ENCODE measurements at places on chromosomes 3 and 15.

DNA sequence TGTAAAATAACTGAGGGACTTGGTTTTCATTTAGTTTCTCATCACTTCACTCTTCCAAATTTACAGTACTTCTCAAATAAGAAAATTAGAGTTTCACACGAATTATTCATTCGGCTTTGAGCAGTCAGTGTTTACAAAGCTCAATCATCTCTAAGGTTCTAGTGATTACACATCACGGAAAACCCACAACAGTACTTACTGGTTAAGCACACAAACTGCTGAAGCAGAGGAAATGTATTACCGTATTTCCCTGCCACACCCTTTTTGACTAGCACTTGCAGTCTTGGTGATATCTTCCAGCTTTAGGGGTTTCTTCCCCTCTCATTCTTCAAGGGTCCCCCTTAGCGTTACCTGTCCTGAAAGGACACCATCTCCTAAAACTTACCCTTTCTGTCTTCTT, 164.8 kb upstream of the CDIN1 start:
- DNase-seq = no peak

- no peak for DNase-seq
Observed at GRCh38 chr3:36812240-36812639, 47.9 kb upstream of the DCLK3 start.

DNA sequence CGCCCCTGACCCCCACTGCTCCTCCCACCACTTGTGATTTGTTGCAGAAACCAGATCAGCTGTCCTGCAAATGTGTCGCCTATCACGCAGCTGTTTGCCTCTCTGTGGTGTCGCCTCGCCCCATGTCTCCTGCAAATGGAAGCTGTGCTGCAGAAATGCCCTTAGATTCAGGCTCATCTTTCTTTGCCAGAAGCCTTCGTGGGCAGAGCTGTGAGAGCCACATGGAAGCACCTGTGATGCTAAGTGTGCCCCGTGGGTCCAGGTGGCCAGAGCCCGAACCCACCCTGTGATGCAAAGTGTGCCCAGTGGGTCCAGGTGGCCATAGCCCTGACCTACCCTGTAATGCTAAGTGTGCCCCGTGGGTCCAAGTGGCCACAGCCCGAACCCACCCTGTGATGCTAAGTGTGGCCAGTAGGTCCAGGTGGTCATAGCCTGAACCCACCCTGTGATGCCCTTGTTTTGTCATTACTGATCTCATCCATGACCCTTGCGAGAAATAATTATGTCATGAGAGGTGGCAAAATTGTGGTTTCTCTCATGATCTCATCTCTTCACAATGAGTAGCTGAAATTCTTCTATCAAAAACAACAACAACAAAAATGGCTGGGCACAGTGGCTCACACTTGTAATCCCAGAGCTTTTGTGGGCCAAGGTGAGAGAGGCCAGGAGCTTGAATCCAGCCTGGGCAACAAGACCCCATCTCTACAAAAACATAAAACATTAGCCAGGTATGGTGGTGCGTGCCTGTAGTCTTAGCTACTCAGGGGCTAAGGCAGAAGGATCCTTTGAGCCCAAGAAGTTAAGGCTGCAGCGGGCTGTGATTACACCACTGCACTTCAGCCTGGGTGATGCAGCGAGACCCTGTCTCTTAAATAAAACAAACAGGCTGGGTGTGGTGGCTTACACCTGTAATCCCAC, 187.4 kb downstream of the GOLGA6L6 start:
- peak; percentile 13 for DNase-seq

- DNase-seq = no peak
Observed at GRCh38 chr3:104385421-104385820, 981.3 kb upstream of the ALCAM start.

All from CD4-positive, alpha-beta T cell treated with Interleukin-17A for 1 hour (primary cell).